BJ (cell line): ENCODE measurements at places on chromosomes 6 and 20.

DNA sequence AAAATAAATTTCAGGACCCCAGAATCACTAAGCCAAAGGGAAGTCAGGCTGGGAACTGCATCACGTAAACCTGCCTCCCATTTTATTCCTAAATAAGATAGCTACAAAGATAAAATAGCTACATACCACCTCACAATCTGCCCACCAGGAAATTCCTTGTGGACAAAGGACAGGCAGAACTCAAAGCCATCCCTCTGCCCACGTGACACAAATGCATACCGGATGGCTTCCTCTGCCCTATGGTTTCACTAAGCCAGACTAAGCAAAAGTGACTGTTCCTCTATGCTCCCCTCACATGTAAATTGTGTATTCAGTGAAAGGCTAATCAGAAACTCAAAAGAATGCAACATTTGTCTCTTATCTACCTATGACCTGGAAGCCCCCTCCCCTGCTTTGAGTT is 15.0 kb downstream of the MBOAT1 start:
- no peak for DNase-seq

DNA sequence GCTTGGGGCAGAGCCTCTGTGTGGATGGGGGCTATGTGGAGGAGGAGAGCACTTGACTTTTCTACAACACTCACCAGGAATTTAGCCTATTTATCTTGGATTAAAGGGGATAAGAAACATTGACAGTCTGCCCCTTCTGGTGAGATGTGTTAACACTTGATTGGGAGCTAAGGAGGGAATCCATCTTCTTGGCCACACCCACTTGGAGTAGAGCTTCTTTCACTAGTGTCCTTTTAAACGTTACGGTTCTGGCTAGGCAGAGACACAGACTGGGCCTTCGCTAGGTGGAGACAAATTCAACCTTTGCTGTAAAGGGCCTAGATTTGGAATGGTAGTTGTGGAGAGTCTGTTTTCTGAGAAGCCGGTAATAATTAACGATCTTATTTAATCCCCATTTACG is 15.5 kb upstream of the TPBG start:
- DNase-seq, result no peak

GRCh38 chr6:33443025-33443424 is 11.4 kb upstream of the ZBTB9 start:
- DNase-seq, result no peak

- DNase-seq, result no peak
Observed at GRCh38 chr6:91105532-91105931, 518.7 kb upstream of the MAP3K7 start.

DNA sequence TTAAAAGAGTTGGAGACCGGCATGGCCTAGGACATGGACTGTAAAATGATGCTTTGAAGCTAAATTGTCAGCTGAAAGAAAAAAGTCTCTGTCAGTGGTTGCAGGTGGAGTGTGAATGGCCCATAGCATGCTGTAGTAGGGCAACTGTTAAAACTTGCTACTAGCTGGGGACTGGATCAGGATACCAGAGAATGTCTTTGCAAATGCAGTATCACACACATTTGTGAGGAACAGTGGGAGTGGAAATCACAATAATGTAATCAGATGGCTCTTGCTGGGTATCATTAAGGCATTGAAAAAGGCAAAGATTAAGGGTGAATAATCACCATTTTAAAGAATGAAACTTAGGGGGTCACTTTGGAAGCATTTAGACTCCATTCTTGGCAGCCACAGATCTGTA is 737.9 kb downstream of the EYS start:
- DNase-seq, result no peak

DNA sequence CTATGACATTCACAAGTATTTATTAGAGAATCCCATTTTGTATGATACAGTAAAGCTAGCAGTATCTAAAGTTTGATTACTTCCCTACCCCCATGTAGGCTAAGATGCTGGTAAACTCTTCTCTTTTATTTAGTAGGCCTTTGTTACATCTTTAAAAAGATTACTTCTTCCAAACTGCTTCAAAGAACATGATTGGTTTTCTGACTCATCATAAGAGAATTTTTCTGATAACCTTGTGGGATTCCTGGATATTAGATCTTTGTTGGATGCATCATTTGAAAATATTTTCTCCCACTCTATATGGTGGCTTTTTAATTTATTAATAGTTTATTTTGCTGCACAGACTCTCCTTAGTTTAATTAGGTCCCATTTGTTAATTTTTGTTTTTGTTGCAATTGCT is 898.3 kb upstream of the ADGRB3 start:
- DNase-seq, result no peak

- DNase-seq, result no peak
Observed at GRCh38 chr6:21668795-21669194, 75.2 kb downstream of the SOX4 start.

GRCh38 chr6:26172608-26172968 is 85.4 kb downstream of the HFE start:
- DNase-seq, result no peak

DNA sequence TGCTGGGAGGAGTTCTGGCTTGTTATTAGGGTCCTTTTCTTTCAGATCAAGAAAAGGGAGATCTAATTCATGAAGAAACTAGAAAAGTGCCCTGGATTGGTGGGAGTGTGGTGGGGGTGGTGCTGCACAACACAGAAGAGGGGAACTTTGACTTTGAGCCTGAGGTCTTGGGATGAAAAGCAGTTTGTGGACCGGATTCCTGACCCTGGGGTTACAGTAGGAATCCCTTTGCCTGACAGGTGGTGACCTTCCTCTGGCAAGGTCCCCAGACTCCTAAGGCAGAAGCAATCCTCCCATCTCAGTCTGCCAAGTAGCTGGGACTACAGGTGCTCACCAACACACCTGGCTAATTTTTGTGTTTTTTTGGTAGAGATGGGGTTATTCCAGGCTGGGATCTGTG is 45.3 kb upstream of the IER3 start:
- DNase-seq, result no peak

DNA sequence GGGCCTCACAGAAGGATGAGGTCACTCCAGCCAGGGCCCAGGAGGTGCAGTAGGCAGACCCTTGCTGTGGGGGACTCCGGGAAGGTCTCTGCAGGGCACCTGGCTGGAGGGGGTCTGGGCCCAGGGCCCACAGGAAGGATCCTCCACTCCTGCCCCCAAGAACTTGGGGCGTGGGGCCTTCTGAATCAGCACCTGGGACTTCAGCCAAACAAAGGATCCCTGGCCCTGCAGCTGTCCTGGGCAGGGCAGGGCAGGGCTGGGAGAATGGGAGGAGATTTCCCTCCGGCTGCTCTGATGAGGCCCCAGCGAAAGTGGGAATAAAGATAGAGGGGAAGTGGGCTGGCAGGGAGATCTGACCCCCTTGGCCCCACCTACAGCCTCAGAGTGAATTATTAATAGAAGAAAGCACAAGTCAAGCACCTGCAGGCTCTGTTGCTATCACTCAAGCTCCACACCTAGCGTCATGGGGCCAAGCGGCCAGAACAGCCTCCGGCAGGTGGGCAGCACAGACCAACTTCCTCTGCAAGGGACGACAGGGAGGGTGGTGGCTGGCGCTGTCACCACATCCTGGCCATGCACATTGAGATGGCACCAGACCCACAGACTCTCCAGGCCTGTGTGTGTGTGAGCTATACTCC is 61.6 kb upstream of the MRPS10 start:
- DNase-seq, result no peak

GRCh38 chr6:43489277-43490072 is 12.1 kb downstream of the TJAP1 start:
- no peak for DNase-seq

GRCh38 chr6:126444659-126445273 is 104.9 kb downstream of the CENPW start:
- peak; percentile 2 for DNase-seq

DNA sequence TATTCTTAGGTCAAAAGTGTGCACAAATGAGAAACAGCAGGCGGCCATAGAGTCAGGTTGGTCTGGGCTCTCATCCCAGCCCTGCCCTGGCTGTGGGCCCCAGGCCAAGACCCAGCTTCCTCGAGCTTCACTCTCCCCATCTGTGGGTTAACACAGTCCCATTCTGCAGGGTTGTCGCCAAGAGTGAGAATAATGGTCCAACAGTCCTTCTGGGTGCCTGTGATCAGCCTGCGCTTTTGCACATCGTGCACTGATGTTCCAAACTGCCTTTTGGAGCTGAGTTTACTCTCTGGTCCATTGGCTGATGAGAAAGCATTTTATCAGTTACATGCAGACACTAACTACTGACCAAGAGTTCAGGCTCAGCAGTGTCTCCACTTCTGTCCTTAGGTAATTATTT is 82.6 kb downstream of the INSM1 start:
- DNase-seq, result no peak

DNA sequence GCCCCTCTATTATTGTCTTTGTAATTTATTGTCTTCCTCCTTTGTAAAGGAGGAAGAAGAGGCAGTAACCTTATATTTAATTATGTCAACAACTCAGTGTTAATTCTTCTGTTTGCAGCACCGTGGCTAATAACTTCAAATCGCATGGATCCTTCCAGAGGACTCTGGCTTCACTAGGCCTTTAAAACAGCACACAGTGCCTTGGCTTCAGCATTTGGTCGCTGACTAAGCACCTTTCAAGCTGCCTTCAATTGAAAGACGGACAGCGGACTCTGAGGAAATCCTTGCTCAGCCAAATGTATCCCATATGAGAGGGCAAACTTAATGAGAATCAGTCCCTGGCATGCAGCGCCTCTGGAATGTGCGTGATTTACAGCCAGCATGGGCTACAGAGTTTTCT is 64.2 kb downstream of the SGK1 start:
- peak; percentile 67 for DNase-seq

DNA sequence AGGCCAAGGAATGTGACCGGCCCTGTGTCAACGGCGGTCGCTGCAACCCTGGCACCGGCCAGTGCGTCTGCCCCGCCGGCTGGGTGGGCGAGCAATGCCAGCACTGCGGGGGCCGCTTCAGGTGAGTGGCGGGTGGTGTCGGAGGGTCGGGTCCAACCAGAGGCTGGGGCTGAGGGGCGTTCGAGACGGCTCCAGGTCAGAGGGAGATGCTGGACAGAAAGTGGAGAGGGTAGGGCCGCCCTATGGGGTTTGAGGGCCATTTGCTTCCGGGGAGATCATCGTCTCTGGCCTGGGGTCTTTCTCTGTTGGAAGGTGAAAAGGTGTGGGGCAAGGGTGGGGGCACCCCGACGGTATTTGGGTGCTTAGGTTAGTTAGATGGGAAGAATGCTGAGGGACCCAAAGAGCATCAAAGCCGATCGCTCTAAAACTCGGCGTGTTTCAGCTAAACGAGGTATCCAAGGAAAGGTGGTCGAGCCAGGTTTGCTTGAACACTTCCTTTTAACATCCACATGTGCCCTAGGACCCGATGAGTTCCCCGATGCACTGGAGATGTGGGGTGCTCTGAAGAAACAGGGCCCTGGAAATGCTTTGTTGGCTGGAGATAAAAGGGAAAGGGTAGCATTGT is 691 bp downstream of the ATRN start:
- DNase-seq, result no peak

GRCh38 chr6:166278579-166279392 is 29.4 kb downstream of the PRR18 start:
- DNase-seq, result no peak

DNA sequence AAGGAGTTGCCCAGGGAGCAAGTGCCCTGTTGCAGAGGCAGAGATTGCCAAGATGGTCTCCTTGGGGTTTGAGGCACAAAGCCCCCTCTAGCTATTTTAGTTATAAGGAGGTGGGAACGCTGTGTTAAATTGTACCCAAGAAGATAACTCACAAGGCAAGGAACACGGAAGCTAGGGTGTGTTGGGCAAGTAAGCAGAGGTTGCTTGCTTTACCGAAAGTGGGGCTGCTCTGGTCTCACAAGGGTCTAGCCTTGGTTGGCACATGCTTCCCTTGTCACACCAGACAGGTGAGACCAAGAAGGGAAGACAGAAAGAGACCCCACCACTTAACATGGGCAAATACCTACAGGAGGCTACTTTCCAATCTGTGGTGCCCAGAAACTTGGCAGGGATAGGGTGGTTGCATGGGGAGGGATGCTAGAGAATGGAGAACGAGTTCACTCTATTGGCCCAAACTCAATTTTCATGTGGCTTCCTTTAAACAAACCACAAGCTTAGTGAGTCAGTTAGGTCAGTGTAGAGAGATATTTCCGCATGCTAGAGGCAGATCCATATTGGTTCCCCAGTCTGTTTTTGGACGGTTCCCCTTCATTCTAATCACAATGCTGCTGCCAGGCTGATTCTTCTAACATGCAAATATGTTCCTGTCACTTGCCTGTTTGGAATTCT is 42.4 kb downstream of the PLAGL1 start:
- DNase-seq, result no peak

DNA sequence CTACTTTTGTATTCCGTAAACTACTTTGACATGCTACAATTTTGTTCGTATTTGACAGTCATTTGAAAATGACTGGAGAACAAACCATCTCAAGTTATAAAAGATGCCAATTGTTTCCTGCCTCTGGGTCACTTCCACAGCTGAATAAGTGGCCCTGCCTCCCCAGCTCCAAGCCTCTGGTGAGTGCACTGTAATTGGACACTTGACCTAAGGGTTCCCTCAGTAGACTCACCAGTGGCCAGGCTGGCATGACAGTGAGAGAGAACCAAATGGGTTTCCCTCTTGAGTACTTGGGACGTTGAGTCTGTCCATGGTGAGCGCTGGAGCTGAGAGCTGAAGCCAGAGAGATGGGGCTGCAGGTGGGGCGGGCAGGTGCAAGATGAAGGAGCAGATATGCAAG is 57.1 kb downstream of the SLC35D3 start:
- DNase-seq, result no peak

DNA sequence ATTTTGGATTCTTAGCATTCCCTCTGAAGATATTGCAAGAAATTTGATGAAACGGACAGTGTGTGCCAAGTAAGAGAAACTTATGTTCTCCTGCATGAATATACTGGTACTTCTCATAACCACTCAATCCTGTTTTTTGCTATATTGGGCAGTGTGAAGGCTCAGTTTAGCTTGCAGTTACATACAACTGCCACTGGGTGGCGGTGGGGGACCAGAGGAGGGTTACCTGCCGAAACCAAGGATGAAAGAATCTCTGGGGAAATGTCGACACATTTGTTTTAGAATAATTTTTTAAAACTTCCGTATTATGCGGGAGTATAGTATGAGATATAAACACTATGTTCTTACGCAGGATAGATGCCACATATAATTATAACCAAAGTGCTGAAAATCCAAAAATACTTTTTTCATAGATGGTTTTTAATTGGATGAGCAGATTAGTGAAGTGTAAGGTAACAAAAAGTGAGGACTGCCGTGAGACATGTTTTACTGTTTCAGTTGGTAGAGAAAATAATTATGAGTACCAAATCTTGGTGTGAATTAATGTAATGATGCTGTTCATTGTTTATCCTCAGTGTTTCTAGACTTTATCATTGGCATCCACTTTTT is 9.7 kb downstream of the TRMT11 start:
- no peak for DNase-seq

GRCh38 chr6:14283600-14284235 is 166.1 kb downstream of the CD83 start:
- DNase-seq, result no peak
